ENCODE measurements at places on chromosomes 12 and 14.

- DNase-seq = no peak
Observed at GRCh38 chr14:37592482-37593408, 2.3 kb downstream of the FOXA1 start.

DNA sequence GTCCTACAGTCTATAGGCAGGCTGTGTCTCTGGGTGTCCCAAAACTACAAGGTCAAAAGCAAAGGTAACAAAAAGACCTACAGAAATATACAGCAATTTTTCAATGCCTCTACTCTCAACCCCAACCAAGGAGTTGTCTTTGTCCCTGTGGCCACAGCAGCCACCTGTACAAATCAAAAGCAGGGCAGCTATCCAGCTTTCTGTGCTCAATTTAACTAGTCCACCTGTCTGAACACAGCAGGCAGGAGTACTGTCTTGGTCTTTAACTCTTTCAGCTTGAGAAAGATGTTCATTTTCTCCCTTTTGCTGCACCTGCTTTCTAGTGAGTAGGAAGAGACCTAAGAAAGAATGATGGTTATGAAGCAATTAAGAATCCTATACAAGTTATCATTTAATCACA is 19.7 kb downstream of the GDF11 start:
- DNase-seq = no peak

GRCh38 chr12:107660861-107661415 is 24.7 kb upstream of the PWP1 start:
- no peak for DNase-seq

DNA sequence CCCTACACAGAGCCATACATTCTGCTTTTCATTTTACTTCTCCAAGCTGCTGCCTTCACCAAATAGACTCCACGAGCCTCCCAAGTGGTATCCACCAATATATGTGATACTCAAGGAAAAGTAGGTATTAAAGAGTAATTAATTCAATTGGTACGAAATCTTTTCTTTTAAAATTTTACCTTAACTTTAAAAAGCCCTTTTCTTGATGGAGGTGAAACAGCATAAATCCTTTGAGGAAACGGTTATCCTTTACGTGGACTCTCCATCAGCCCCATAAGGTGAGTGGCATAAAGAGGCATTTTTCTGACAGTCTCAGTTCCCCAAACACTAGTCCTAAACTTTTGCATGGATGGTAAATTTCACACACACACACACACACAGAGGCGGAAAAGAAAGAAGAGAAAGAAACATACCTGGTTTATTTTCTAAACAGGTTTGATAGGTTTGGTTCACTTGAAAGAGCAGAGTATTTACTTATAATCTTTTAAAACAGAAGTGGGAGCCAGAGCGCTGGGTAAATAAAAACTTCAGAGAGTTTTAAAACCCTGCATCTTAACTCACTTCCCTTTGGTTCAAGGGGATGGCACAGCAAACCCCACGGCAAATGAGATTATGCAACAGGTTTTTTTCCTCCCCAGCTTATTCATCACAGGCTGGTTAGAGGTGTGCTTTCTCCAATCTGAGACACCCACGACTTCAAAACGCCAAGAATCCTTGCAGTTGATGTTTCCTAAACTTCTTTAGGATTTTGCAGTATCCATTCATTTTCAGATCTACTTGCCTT is 1.9 kb downstream of the DUSP16 start:
- no peak for DNase-seq

- peak; percentile 21 for DNase-seq
Observed at GRCh38 chr14:104894331-104895206, 29.5 kb downstream of the CEP170B start.

DNA sequence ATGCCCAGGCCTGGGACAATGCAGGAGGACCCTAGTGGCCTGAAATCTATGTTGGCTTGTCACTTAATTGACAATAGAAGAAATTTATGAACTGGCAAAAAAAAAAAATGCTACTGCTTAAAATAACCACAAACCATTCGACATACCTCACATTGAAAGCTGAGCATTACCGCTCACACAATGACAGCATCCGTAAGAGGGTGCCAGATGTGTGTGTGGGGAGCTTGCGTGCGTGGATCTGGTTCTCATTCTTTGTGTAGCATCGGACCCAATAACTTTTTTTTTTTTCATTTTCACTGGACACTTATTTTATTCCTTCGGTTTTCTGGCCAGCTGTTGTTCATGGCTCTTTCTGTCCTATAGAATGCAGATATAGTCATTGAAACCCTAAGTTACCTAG is 216.7 kb downstream of the VRK1 start:
- DNase-seq = no peak

DNA sequence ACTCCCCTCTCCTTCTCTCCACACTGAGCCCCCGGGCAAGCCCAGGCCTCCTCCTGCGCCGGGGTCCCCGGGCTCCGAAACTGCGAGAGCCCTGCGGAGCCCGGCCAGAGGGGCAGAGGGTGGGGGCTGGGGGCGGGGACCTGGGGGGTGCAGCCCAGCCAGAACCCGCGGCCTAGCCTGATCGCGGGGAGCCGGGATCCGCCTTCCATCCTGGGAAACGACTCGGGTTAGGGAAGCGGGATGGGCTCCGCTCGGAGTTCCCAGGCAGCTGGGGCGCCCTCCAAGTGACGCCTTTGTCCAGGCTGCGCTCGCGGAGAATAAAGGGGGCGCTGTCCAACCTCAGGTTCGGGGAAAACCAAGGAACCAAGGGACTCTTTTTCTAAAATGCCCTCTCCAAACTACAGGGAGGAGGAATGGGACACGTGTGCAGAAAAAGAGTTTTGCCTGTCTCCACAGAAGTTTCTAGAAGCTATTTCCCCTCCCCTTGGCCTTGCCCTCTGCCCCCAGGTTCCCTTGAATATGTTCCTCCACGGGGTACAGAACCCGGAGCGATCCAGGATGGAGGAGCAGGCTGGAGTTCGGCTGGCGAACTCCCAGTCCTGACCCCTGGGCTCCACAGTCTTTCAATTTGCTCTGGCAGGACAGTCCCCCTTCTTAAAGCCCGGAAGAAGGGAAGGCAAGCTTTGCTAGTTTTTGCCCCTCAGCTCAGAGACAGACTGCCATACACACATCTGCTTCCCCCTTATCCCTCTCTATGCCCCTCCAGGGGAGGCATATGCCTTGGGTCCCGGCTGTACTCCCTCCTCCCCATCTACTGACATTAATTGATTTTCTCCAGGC is 13.9 kb downstream of the NKX2-1 start:
- no peak for DNase-seq

GRCh38 chr12:90060031-90060430 is 351.4 kb upstream of the ATP2B1 start:
- no peak for DNase-seq

DNA sequence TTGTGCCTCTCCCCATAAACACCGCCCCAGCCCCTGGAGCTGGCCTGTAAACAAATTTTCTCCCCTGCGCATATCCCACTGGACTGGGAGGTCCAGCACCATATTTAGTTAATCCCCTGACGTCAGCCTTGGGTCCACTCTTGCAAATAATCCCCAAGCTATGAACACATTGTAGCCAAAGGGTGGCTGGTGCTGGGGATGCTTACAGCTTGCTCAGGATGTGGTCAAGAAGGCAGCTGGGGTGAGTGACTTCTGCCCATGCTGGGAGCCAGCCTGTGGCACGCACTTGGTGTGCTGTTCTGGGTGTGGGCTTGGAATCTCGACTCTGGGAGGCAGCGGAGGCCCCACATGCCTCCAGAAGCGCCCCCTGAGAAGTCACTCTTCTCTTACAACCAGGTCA is 32.1 kb downstream of the CMKLR1 start:
- no peak for DNase-seq

GRCh38 chr12:55812088-55812487 is 5.4 kb downstream of the SARNP start:
- DNase-seq = no peak

GRCh38 chr12:124140944-124141486 is 153.9 kb upstream of the RFLNA start:
- no peak for DNase-seq

DNA sequence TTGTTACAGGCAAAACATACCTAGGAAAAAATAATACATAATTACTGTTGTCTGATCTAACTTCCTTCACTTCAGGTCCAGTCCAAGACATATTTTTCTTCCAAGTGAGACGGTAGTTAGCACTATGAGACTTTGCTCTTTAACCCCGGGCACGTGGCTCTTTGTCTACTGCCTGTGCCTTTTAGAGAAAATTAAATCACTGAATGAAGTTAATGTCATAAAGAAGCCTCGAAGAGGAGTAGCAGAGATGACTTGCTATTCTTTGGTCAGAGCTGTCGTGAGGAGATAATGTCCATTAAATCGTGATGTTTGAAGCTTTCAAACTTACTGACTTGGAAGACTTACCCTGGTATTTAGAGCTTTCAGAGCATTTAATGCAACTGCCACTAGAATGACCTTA is 8.7 kb downstream of the TESPA1 start:
- DNase-seq = no peak

DNA sequence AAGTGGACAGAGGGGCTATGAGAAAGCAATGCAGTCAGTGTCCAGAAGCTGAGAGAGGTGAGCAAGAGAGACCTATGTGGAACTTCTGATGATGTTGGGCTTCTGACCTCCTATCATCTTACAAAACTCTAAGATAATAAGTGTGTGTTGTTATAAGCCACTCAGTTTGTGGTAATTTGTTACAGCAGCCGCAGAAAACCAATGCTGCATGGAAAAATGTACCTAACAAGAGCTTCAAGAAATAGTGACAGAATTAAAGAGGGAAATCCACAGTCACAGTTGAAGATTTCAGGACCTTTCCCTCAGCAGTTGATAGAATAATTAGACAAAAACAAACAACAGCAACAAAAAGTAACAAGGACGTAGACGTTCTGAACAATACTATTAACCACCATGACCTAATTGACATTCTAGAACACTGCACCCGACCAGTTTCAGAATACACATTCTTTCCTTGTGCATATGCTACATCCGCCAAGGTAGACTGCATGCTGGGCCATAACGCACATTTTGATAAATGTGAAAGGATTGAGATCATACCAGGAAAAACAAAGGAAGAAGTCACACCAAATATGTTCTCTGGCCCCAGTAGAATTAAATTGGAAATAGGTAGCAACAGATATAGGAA is 1.8 kb upstream of the EVL start:
- DNase-seq = no peak

- DNase-seq = no peak
Observed at GRCh38 chr14:70791971-70792370, 17.3 kb downstream of the MAP3K9 start.

DNA sequence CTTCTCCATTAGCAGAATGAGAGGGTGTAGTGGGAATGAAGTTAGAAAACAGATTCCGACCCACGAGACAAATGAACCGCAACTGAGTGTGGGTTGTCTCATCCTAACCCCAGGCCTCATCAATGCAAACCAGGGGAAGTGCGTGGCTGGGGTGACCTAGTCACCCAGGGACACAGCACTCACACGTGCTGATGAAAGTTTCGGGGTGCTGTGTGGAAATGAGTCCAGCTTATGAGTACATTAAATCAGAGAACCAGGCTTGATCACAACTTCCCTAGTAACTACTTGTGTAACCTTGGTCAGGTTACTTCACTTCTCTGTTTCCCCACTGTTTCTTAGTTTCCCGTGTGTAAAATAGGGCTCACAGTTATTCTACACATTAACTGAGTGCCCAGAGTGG is 95.4 kb upstream of the CDKN3 start:
- DNase-seq = no peak

GRCh38 chr12:30839643-30840220 is 85.0 kb upstream of the CAPRIN2 start:
- no peak for DNase-seq

DNA sequence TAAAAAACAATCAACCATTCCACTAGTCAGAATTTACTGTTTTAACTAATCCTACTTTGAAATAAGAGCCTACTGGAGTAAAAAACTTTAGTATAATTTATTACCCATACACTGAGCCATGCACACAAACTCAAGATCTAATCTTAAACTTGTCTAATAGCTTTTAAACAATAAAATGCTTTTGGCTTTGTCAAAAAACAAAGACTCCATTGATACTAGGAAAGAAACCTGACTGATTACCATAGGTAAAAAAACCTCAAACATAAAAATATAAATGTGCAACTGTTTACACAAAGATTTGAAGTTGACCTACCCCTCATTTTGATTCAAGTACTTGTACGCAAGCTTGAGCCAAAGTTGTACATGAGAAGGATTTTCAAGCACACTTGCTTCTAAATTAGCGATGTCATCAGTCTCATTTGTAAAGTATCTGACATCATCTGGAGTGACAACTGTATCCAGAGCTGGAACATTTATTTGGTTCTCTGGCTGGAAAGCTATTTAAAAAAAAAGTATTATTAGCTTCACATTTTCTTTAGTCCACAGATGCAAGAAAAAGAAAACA is 36.1 kb downstream of the ZFC3H1 start:
- DNase-seq = no peak

DNA sequence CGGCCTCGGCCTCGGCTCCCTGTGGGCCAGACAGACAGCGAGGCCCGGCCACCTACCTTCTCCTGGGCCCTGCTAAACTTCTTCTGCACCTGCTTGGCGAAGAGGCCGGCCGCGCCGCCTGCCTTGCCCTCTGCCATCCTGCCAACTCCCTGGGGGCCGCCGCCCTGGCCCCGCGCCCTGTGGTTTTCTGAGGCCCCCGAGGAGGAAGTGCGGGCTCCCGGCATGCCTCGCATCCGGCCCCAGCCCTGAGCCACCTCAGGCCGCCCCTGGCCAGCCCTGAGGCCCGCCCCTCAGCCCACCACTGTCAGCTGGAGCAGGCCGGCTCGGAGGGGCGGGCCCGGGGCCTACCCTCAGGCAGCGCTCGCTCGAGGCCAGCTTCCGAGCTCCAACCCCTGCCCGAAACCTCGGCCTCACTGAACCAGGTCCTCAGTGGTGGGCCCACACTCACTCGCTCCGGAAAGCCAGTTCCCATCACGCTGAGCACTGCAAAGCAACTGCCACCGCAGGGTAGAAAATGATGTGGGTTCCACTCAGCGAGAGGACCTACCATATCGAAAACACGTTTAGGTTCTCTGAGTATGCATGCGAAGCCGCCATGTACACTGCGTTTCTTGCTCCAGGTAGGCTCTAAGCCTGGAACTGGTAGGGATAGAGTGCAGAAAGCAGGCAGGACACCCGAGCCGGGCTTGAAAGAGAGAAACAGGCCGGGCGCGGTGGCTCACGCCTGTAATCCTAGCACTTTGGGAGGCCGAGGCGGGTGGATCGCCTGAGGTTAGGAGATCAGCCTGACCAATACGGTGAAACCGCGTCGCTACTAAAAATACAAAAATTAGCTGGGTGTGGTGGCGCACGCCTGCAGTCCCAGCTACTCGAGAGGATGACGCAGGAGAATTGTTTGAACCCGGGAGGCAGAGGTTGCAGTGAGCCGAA is at the start of gene BIN2:
Gene BIN2, minus strand, starts transcription at position 209 of the 930 bp plus-strand sequence. Its CDS starts 72 bp downstream, at position 137.
- DNase-seq = no peak
